ENCODE measurements at places on chromosomes 13 and 19.

- DNase-seq = no peak
Measured at GRCh38 chr13:113947311-113948033, 26.4 kb downstream of the C13orf46 start.

- DNase-seq = no peak
Measured at GRCh38 chr13:75175575-75175974, 306.4 kb downstream of the TBC1D4 start.

- peak; percentile 77 for DNase-seq
Measured at GRCh38 chr19:8363803-8364771, at the start of gene ANGPTL4. Gene ANGPTL4 (plus strand): TSS chr19:8364155. CDS start chr19:8364322, 167 bp downstream.

DNA sequence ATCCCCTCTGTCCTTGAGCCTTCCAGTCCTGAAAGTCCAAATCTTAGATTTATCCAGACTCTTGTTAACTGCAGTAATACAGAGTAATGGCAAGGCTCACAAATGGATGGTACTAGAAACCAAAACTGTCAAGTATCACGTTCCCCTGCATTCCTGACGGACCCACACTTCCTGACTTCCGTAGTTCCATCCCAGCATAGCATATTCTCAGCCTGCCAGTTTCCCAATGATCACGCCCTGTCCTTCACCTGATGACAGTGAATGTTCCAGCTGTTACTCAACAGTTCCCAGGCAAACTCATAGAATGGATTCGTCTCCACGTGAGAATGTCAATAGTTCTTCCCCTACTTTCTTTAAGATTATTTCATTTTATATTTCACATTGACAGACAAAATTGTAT is 33.6 kb downstream of the SLC7A1 start:
- DNase-seq = no peak

GRCh38 chr19:40280608-40281221 is 4.4 kb downstream of the AKT2 start:
- no peak for DNase-seq

GRCh38 chr13:114259974-114260373 is 21.4 kb upstream of the UPF3A start:
- DNase-seq = no peak

DNA sequence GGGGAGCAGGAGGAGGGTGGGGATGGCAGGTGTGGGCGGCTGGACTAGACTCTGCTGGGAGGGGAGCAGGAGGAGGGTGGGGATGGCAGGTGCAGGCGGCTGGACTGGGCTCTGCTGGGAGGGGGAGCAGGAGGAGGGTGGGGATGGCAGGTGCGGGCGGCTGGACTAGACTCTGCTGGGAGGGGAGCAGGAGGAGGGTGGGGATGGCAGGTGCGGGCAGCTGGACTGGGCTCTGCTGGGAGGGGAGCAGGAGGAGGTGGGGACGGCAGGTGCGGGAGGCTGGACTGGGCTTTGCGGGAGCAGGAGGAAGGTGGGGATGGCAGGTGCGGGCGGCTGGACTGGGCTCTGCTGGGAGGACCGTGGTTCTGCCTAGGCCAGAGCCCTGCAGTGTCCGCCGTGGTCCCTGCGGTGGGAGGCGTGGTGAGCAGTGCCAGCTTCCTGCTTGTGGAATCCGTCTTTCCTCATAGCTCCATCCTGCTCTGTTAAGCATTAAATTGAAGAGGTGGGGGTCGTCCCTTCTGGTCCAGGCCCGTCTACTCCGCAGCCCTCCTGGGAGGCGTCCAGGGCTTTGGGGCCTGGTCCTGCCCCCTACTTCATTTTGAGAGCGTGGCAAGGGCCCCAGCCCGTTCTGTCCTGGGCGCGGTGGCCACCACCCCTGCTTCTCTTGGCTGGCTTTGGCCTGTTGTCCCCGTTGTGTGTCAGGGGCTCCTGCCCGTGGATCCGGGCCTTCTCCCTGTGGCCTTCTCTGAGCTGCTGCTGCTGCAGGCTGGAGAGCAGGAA is 4.7 kb downstream of the SPPL2B start:
- no peak for DNase-seq

DNA sequence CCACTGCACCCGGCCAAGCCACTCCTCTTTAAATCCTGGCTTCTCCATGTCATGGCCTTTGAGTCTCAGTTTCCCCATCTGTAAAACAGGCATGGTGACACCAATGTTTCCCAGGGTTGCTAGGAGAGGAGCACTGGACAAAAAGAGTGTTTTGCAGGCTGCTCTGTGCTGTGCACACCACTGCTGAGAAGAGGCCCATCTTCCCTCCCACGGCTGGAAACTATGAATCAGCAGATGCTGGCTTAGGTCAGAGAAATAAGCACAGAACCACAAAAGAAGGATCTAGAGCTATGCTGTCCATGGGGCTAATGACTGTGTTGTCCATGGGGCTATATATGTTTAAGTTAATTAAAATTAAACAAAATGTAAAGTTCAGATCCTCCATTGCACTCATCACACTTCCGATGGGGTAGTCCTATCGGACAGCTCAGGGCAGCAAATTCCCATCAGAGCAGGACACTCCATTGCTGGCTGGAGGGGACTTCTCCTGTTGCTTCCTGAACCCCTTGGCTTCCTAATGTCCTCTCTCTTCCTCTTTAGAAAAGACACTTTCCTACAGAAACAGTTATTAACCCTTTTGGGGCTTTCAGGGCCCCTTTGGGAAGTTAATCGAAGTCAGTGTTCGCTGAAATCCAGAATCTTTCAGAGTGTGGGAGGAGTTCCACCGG is 37.1 kb downstream of the TSHZ3 start:
- peak; percentile 64 for DNase-seq

- no peak for DNase-seq
Measured at GRCh38 chr19:821231-821824, 427 bp downstream of the PLPPR3 start.

- no peak for DNase-seq
Measured at GRCh38 chr19:18320865-18321733, 1.8 kb downstream of the LSM4 start.

DNA sequence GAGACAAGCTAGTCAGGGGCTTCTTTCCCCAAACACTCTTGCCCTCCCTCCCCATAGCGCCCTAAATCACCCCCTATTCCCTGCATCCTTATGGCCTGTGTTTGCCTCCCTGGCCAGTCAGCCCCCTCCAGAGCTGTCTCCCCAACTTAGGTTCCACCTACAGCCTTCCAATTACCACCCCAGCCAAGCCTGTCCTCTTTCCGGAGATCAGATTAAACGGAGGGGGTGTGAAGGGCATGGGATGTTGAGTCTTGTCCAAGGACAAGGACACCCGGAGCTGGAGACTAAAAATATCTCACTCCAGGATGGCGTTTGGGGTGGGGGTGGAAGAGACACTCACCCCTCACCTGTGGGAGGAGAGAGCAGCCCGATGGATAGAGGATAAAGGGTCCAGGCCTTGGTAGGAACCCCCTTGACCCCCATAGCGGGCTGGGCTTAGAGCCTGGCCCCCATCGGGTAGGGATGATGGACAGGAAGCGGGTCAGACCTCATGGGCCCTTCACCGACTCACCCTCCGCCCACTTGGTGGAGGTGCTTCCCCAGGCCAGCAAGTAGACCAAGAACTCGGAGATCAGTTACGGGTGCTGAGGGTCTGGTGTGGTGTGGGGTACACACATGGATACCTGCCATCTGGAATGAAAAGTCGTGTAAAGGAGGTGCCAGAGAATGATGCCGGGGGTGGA is 6.0 kb downstream of the ZNF865 start:
- no peak for DNase-seq

DNA sequence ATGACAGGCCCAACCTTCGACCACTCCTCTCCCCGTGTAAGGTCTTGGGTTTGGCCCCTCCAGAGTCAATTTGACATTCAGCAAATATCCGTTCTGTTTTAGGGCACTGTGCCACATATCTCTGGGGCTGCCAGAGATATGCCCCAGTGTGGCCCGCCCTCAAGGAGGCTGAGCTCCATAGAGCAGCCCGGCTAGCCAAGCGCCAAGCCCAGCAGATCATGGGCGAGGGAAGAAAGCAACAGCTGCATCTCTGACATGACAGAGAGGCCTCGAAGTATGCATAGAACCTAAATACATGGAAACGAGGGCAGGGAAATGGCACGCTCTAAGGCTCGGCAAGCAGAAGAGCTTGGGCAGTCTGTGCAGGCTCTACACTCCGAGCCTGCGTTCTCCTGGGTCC is 124.5 kb downstream of the USP12 start:
- no peak for DNase-seq

DNA sequence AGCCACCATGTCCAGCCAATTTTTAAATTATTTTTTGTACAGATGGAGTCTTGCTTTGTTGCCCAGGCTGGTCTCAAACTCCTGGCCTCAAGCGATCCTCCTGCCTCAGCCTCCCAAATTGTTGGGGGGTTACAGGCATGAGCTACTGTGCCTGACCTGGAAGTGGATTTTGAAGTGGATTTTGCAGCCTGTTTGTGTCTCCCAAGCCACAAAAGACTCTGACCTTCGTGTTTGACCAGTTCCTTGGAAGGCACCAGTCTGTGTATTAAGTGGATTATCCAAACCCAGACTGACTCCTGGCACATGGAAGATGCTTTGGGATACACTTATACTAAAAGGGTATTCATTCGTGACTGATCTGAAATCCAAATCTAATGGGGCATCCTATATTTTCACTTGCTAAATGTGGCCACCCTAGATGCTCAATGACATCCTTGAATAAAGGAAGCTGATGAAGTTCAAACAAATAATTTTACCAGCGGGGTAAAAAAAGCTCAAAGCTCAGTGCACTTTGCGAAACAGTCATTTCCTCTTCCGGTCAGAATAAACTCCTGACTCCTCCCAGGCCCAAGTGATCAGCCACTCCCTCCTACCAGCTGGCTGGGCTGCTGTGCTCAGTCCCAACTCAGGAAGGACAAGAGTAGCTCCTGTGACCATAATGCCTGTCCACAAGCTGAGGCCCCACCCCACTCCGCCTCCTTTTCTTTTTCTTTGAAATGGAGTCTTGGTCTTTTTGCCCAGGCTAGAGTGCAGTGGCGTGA is 32.6 kb upstream of the GATAD2A start:
- peak; percentile 50 for DNase-seq

- no peak for DNase-seq
Measured at GRCh38 chr13:39656325-39656677, 839 bp downstream of the COG6 start.

- DNase-seq = no peak
Measured at GRCh38 chr19:30254158-30254557, 118.0 kb upstream of the ZNF536 start.

- DNase-seq = no peak
Measured at GRCh38 chr13:34345258-34345965, 527.5 kb downstream of the RFC3 start.

Measured in stimulated activated CD8-positive, alpha-beta memory T cell treated with anti-CD3 and anti-CD28 coated beads, Interleukin-4, amount 100 ng/mL, for 48 hours (primary cell).